ENCODE measurements at places on chromosomes 3 and 15.
A peak's percentile ranks its signal among the peaks of the same experiment; 100 is the strongest.

DNA sequence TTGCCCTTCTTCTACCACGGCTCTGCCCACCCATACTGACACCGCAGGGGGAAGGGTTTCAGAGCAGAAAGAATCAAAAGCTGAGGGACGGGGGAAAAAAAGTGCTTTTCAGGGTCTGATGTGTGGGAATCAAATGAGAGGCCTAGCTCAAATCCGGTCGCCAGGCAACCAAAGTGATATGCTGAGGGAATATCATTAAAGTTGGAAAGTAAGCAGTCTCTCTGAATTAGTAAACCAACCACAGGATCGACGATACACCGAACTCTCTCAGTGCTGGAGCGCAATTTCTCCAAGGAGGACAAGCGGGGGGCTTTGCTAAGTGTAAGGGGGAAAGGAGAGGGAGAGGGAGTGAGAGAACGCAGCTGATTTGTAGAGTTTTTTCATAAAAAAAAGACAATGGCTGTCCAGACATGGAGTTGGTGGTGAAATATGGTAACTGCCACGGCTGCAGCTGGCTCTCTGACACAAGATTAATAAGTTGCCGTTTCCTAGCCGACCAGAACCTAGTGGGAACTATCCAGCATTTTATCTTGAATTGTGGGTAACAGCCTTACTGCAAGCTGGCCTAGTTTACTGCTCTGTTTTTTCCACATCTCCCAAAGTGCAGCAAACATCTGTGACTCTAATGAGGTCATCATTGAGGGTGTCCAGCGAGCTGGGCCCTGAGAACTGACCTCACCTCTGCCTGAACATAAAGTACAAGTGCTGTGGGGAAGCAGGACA lies 530.2 kb downstream of the SOX2 start:
- no peak for DNase-seq

DNA sequence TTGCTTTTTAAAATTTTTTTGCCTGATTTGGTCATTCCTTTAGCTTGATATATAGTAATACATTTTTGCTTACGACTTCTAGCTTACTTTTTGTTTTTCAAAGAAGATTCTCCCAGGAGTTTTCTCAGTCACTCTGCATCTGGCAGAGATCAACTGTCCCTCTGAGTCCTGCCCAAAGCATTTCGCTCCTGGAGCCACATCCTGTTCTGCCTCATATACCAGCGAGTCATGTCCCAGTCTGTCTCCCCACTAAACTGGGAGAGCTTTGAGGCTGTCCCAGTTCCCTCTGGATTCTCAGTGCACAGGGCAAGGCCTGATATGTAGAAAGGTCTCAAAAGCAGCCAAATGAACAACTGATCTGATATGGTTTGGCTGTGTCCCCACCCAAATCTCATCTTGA lies 326.3 kb downstream of the ARRDC4 start:
- DNase-seq: no peak

GRCh38 chr15:40926659-40927494 lies 2.3 kb upstream of the DLL4 start:
- DNase-seq: no peak

GRCh38 chr15:97463696-97464095 lies 496.8 kb upstream of the ARRDC4 start:
- DNase-seq: no peak

- no peak for DNase-seq
These were observed 37.7 kb downstream of the TRIM71 start for GRCh38 chr3:32855350-32855953.

GRCh38 chr15:23081271-23081670 lies 41.9 kb upstream of the TUBGCP5 start:
- peak; percentile 60 for DNase-seq

DNA sequence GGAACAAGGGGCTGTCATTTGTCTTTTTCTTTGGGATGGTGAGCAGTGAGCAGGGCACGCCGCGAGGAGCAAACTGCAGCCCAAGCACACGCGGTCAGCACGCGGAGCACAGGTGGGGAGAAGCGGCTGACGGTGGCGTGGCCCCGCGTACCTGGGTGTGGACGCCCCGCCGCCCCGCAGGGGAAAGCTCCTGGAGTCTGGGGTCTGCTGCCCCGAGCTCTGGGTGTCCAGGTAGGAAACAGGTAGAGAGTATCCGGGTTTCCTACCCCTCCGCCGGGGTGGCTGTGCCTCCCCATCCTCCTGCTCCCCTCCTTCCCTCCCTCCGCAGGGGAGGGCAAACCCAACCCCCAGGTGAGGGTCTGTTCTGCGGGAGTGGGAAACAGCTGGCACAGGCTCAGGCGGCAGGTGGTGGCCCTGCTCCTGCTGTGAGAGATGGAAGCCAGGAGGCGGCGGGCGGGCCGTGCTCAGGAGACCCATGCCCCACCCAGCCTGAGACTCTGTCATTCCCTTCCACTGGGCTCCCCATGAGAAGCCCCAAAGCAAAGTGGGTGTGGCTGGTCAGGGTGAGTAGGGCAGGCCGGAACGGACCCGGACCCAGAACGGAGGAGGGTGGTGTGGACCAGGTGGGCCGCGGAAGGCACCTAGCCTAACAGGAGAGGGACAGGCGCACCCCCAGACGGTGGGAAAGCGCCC lies 56.9 kb upstream of the CGNL1 start:
- no peak for DNase-seq

DNA sequence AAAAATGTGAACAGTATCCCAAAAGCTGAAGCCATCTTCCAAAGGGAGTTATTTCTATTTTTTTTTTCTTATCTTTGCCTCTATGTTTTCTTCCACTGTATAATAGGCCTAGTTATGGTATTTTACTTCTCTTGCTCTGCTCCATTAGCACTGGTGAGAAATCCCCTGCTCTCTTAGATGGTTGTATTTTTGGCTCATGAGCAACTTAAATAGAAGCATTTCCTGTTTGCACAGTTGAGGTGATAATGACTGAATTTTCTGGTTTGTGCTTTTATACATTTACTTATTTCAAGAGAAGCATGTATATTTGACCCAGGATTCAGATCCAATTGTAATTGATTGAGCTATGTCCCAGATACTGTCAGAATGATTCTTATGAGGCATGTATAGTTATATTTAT lies 61.6 kb upstream of the CD200R1L start:
- DNase-seq: no peak

DNA sequence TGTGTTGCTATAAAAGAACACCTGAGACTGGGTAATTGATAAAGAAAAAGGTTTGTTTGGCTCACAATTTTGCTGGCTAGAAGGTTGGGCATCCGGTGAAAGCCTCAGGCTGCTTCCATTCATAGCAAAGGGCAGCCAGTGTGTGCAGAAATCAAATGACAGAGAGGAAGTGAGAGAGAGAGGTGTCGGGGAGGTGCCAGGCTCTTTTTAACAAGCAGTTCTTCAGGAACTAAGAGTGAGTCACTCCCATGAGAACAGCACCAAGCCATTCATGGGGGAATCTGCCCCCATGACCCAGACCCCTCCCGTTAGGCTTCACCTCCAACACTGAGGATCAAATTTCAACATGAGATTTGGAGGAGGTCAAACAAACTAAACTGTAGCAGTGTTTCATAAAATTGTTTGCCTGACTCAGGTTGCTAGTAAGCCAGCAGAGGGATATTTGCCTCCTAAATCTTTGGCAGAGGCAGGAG lies 4.5 kb upstream of the PARP15 start:
- peak; percentile 71 for DNase-seq

GRCh38 chr3:109050591-109051167 lies 67.3 kb downstream of the MORC1 start:
- DNase-seq: peak; percentile 35

- no peak for DNase-seq
These were observed 127.5 kb upstream of the PLXNA1 start for GRCh38 chr3:126855374-126855773.

GRCh38 chr3:109432833-109433232 lies 95.5 kb upstream of the DPPA4 start:
- peak; percentile 92 for DNase-seq

- peak; percentile 43 for DNase-seq
These were observed 82.4 kb upstream of the VGLL4 start for GRCh38 chr3:11726146-11726545.

- DNase-seq: no peak
These were observed 23.4 kb downstream of the PXK start for GRCh38 chr3:58356054-58356453.

- DNase-seq: no peak
These were observed 141.3 kb upstream of the PDZRN3 start for GRCh38 chr3:73765878-73766545.

- no peak for DNase-seq
These were observed 820.8 kb downstream of the TBL1XR1 start for GRCh38 chr3:176376531-176376930.

DNA sequence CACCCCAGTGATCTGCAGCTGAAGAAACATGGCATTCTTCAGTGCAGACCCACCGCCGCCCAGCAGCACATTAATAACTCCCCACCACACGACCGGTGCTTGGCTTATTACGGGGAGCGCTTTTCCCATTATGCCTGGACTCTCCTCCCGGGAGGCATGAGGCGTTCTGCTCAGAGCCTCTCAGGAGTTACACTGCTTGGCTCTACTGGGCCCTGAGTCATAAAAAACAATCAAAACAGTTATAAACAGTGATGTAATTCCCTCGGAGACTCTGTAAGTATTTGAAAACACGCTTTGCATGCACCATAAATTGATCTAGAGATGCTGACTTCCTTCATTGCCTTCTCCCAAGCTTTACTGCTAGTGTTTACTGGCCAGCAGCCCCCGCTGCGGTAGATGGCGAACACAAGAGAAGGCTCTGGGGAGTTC lies 77.1 kb upstream of the SNRPA1 start:
- DNase-seq: no peak

DNA sequence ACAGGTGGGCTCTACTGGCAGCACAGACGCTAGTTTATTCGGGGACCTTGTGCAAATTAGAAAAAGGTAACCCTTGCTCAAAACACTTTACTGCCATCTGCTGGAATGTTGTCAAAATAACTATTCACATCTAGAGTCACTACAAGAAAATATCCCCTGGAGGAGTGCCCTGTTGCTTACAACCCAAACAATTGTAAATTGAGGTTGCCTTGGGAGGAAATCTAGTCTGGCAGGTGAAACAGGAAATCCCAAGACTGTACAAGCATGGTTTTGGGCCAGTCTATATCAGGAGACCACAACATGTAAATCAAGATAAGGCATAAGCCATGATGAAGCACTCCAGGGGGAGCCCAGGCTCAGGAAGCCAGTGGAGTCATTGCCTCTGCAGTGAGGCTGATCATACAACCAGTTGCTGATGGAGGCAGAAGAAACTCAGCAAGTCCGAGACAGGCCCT lies 136.8 kb upstream of the ACP3 start:
- peak; percentile 84 for DNase-seq

DNA sequence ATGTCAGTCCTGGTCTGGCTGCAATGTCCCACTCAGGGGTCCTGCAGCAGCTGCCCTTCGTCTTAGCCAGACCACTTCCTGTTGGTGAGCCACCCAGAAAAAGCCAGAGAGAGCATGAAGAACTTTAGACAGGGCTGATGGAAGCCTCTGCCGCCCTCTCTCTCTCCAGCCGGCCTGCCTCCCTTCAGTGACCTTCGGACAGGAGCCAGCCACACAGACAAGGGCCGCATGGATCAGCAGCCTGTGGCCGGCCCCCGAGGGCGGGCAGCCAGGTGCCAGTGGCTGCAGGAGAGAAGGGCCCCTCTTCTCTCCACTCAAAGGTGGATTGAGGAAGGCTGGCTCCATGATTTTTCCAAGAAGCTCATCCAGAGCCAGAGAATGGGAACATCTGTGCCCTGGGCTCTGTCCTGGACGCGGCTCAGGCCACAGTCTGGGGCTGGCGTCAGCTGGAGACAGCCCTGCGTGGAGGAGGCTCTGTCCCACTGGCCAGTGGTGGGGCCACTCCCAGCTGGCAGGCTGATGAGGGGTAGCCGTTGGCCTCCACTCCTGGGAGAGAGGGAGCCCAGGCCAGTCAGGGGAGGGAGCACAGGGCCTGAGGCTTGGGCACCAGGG lies 42.9 kb downstream of the ISG20 start:
- no peak for DNase-seq

DNA sequence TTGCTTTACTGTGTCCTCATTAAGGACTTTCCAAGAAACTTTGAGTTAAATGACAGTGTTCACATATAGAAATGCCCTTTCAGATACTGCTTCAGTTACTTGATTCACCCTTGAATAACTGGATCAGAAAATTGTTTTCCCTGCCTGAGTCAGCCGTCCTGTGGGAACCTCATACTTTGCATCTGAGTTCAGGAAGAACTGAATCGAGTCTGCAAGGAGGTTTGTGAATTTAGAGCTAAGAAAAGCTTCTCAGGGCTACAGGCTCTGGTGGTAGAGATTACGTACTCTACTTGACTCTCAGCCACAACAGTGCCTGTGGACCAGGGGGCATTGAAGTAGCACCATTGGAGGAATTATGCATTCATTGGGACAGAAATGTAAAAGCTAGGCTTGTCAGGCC lies 252.4 kb upstream of the C2CD4B start:
- DNase-seq: no peak

GRCh38 chr3:170599091-170599490 lies 13.2 kb upstream of the SLC7A14 start:
- DNase-seq: no peak
